ENCODE measurements at places on chromosomes 3 and 15.

GRCh38 chr15:86870846-86871245, 791.2 kb downstream of the AGBL1 start:
- ATAC-seq, result no peak

DNA sequence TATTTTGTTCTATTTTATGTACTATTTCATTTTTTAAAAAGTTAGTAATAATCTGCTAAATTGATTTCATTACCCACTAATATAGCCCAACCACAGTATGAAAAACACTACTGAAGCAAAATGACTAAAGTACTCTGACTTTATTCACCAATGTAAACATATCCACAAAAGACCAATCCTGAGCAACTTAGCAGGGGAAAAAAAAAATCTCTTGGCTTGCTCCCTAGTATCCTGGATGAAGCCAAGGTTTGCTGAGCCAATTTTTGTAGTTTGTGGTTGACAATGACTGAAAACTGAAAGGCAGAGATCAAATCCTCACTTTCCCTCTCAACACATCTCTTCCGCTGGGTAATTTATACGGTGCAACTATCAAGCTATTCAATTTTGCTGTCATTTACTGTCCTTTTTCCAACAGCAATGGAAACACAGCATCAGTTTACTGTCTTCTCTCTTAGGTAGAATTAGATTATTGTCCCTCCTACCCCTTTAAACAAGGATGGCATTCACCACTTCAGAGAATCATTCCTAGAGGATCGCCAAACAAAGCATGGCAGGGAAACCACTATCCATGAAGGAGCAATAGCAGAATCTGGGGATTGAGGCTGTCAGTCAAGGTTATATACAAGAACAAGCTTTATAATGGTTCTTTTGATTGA, 149.7 kb downstream of the THRB start:
- no peak for ATAC-seq

- ATAC-seq, result no peak
Measured at GRCh38 chr3:94990952-94991705, 928.3 kb downstream of the NSUN3 start.

- ATAC-seq, result no peak
Measured at GRCh38 chr15:99445272-99445850, 120.4 kb upstream of the MEF2A start.

DNA sequence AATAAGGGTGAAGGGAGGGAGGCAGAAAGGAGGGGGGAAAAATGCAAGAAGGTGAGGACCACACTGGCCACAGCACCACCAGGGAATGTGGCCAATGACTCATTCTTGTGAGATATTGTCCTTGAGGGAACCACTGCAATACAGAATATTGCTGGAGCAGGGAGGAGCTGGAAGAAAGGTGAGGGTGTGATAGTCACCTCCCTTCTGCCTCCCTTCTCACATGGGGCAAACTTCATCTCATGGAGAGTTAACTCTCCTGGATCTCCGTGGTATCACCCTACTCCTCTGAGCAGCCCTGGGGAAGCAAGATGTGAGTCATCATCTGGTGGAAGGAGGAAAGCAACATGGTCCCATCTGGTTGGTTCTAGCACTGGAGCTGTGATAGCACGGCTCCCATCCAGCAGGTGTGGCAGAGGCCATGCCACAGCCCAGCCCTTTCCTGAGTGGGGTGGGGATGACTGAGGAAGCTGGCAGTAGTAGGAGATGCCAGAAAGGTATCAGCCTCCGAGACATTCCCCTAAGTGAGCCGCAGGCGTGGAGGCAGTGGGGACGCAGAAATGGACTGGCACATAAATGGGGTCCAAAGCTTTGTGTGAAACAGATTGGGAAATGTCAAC, 115.9 kb upstream of the LPP start:
- ATAC-seq, result peak; percentile 30

All from motor neuron (in vitro differentiated cells).